Left lung (tissue), 14 donors: ENCODE measurements at places on chromosomes 7 and 10. TPM values are rescaled to one million over a fixed set of nuclear protein-coding genes. Genes with fewer than 3 reads are reported as not detected.

DNA sequence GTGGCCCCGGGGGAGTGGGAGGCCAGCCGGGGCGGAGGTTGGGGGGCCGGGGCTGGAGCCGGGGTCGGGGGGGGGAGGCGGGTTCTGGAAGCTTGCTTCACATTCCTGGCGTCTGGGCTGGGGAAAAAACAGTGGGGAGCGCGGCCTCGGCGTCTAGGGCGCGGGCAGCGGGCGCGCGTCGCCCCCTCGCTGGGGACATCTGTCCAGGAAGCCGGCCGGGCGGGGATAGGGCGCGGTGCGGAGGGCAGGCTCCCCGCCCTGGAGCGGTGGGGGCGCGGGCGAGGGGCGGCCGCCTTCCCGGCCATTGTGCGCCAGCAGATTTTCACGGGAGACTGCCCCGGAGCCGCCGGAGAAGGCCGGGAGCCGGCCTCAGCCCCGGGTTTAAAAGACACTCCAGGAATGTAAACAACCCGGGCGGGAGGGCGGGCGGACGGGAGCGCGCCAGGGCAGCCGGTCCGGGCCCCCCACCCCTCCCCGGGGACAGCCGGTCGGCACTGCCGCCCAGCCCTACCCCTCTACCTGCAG lies 1.4 kb downstream of the ZMIZ1 start:
- peak; percentile 88 for DNase-seq

DNA sequence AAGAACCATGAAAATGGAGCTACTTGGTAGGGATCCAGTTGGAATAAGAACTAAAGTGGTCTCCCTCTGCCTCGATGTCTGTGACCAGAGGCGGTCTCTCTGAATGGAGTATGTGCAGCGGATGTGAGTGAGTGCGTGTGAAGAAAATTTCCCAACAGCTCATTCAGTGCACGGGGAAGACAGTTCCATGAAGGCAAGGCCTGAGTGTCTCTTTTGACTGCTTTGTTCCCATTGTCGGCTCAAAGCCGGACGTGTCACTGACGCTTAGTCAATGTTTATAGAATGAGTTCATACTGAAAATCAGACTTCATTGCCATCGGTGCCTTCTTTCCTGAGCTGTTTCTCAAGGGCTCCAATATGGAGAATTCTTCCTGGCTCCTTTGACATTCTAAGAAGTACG lies 55.3 kb upstream of the GRB10 start:
- DNase-seq, result no peak

DNA sequence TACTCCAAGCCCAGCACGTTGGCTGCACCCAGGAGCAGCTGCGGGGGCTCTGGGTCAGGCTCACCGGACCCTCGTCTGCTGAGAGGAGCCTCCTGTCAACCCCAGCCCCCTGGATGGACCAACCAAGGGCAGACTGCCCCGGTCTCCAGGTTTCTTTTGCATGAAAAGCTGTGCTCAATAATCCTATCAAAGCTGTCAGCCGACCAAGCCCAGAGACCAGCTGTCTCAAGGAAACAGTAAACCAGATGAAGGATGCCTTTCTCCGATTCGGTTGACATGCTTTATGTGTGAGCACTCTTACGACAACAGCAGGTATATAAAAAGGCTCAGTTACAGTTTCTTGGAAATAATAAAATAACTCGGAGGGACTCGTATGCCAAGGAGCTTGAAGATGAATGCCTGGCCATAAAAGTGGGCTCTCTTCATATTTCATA lies 71.6 kb upstream of the BAIAP2L1 start:
- DNase-seq, result no peak

DNA sequence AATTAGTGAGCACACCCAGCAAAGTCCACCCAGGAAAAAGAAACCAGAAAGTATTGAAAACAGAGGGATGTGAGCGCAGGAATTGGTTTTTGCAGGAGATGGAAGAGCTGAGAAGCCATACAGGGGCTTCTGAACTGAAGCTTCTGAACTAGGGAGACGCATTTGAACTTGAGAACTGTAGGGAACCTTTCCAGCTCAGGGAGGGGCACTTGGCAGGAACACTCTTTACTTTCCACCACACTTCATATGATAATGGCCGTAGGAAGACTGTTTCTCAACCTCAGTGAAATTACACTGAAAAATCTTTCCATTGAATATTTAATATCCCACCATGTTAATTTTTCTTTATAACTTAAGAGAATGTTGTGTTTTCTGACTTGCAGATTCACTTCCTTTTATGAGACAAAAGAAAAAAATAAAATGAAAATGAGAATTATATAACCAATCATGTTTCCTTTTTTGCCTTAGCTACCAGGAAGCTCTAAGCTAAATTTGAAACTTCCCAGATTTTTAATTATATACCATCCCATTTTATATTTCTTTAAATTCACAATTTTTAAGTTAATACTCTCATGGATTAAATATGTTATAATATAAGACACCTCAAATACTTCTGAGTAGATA lies 98.3 kb upstream of the TCF7L2 start:
- DNase-seq, result no peak

- no peak for DNase-seq
These were observed 78.7 kb downstream of the PTPRN2 start for GRCh38 chr7:158508802-158509385.

Gene GPR15LG
- not detected for polyA plus RNA-seq

DNA sequence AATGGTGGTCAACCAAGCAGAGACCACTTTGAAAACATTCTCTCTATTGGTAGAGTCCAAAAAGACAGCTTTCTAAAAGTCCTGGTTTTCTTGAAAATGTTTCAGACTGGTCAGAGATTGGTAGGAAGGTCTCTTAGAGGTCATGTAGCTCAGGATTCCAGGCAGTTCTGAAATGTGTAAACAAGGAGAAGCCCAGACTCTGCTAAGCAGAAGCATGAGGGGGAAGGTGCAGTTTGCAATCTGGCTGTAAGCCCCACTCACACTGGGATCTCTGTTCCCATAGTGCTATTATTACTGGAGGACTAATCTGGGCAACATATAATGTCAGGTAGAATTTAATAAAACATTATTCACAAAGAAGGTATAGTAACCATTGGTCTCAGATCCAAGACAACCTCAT lies 101.1 kb downstream of the MAGI2 start:
- DNase-seq, result no peak

Gene GNAT3
- not detected for polyA plus RNA-seq

Gene SEC61A2
- 14.1 TPM for polyA plus RNA-seq

DNA sequence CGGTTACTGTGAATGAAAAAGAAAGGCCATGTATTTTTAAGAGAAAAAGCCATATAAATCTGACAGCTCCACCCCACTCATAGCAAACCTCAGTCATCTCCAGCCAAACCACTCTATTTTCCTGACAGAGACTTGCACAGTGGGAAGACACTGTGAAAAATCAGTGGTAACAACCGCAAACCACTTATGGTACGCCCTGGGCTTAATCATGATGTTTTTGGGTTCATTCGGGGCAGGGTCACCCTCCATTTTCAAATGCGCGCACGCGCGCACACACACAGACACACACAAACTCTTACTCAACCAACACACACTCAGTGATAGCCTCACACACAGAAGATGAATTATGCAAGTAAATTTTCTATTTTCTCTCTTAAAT lies 82.1 kb upstream of the HPS1 start:
- no peak for DNase-seq

- DNase-seq, result no peak
These were observed 516.7 kb upstream of the MGMT start for GRCh38 chr10:128950159-128950915.

DNA sequence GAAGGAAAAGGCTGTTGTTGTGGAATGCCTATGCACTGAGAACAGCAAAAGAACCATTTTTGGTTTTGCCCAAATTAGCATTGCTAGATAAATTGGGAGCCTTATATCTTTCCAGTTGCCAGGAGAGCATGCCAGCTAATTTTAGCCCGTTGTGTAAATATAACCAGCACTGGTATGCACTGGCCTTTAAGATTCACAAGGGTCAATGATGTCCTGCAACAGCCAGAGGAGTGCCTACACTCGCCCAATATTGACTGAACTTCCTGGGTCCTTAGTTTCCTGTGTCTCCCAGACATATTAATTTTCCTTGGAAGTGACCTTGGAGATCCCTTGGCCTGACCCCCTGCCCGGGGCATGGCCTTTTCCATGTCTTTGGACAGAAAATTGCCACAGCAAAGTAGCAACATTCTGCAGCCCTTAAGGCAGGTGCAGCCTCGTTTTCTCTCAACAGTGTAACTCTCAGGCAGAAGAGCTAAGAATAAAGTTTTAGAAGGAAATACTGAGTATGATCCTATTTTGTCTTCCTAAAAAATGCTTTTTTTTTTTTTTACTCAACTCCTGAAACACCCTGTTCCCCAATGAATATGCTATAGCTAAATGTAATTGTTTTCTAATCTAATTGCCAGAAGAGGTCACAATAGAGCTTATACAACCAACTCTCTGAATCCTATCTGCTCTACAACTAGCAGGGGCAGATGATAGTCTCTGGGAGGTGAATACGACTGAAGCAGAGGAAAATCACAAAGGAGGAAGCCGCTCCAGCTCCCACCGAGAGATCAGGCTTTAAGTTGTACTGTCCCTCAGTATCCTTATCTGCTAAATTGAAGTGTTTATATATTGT lies 131.9 kb upstream of the PCGF5 start:
- DNase-seq, result no peak

GRCh38 chr7:159028508-159029401 lies 115.9 kb downstream of the VIPR2 start:
- DNase-seq, result peak; percentile 63

Gene FOXP2
- 70.9 TPM for polyA plus RNA-seq

GRCh38 chr7:18675579-18675978 lies 180.0 kb downstream of the HDAC9 start:
- DNase-seq, result no peak

Gene TAS2R41
- polyA plus RNA-seq, result not detected

Gene FAM180A
- not detected for polyA plus RNA-seq

Gene TMEM130
- 0.25 TPM for polyA plus RNA-seq

- no peak for DNase-seq
These were observed 531.4 kb upstream of the FOXK1 start for GRCh38 chr7:4150731-4151130.

Gene SGCE
- polyA plus RNA-seq, result 83.7 TPM

Gene SYNPO2L
- polyA plus RNA-seq, result 1.3 TPM

DNA sequence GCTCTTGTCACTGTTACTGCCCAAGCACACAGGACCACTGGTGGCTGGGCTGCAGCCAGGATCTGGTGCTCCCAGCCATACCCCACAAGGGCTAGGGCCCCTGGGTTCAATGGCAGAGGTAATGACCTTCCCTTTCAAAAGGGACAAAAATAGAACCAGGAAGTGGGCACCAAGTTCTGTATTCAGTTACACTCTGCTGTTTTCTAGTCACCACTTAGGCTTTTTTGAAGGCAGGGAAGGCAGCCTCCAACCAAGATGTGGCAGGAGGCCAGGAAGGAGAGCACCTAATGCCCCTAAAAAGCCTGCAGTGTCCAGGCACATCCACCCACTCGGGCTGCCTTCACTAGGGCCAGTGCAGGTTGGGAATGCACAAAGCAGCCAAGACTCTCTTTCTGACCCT lies 47.8 kb downstream of the NOD1 start:
- no peak for DNase-seq

Gene MOGAT3
- 0.10 TPM for polyA plus RNA-seq

DNA sequence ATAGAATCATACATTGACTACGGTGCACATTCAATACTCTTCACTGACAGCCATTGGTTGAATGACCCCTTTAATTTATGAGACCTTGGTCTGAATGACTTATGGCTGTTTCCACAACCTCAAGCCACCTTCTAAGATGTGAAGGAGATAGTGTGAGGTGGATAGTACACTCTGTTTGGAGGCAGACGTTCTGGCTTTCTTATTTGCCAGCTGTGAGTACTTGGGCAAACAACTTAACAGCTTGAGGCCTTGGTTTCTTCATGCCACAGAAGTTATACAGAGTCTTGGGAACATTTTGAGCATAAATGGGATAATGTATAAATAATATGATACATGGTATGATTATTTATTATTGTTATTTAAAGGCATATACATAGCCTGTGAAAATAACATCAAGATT lies 62.0 kb downstream of the BPGM start:
- DNase-seq, result no peak

DNA sequence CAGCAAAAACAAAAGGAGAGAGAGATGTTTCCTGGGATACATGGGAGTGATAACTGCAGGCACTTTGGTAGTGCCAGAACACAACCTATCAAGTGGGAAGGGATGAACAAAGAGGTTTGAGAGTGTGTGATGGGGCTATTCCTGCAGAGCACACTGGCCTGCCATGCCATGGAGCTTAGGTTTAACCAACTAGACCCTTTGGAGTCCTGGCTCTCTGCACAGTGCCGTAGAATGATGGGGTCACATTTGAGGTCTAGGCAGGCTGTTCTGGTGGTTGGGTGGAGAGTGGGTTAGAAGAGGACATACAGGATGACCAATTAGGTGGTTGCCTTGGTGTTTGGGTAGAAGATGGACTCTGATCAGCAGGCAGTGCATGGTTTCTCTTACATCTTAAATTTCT lies 101.9 kb upstream of the HABP2 start:
- DNase-seq, result no peak

DNA sequence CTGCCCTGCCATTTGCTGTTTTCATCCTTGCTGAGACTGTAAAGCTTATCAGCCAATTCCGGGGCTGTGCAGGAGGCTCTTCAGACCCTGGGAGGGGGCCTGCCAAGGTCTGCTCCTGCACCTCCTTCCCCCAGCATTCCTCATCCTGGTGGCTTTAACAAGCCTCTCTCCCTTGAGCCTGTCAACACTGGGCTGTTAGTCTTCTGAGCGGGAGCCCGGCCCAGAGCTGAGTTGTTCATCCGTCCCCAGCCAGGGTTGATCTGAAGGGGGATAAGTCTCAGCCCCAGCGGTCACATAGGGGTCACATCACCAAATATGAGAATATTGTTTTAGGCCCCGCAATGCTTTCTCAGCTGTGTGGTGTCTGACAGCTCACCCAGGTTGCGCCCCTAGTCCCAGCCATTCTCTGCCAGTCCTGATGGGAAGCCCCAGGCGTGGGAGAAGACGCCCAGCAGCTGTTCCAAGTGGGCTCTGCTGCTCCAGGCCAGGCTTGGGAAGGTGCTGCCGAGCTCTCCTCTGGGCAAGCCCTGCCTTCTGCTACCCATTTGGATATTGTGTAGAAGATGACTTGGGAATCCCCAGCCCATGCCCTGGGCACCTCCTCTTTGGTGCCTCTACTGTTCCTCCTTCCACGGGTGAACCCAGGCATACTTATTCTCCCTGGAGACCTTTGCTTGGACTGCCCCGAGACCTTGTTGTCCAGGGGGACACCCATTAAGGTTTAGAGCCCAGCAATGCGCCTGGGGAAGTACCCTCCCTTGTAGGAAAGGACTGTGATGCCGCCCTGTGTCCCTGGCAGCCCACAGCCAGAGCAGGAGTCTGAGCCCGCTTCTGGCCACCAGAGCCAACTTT lies 23.5 kb upstream of the TRIM8 start:
- DNase-seq, result no peak

- DNase-seq, result no peak
These were observed 4.1 kb upstream of the BMPR1A start for GRCh38 chr10:86752311-86752710.

Gene ASB10
- not detected for polyA plus RNA-seq

DNA sequence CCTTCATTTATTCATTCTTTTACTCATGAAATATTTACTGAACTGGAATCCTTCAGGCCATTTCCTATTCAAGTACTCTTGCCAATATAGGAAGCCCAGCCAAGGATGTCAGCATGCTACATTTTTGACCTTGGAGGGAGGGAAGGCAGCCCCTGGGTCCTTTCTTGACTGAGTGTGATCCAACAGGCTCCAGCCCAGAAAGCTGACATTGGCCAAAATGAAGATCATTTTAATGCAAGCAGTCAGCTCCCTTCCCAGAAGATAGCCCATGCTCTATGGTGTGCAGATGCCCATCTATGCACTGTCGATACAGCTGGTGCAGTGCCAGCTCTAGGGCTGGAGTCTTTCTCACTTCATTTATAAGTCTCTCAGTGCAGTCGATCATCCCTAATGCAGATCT lies 646.0 kb downstream of the KCNMA1 start:
- DNase-seq, result no peak

- peak; percentile 93 for DNase-seq
These were observed 15.6 kb downstream of the ATG9B start for GRCh38 chr7:151008511-151009323.

Gene NUTM2B
- 2.7 TPM for polyA plus RNA-seq
